ENCODE measurements at places on chromosomes 12 and 14.

DNA sequence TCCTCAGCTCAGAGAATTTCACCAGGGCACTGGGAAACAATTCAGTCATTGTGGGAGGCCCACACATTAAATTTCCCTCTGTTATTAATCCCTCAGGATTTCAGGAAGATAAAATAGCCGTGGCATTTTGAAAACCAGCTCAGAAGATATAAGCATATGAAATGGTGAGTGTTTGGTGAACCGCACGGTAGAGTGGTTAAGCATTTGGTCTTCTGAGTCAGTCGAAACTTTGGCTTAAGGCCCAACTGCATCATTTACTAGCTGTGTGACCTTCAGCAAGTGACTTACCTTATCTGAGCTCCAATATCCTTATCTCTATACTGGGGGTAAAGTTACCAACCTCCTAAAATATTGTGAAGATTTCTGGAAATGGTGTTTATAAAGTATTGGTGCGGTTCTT is 5.2 kb upstream of the VRK1 start:
- no peak for DNase-seq

GRCh38 chr14:103521951-103522563 is 573 bp downstream of the CKB start:
- DNase-seq: no peak

- no peak for DNase-seq
Measured at GRCh38 chr14:63501429-63501828, 41.7 kb downstream of the PPP2R5E start.

- DNase-seq: no peak
Measured at GRCh38 chr12:11624116-11624515, 25.4 kb upstream of the ETV6 start.

GRCh38 chr14:23399591-23399990 is 8.5 kb downstream of the MYH6 start:
- DNase-seq: no peak

DNA sequence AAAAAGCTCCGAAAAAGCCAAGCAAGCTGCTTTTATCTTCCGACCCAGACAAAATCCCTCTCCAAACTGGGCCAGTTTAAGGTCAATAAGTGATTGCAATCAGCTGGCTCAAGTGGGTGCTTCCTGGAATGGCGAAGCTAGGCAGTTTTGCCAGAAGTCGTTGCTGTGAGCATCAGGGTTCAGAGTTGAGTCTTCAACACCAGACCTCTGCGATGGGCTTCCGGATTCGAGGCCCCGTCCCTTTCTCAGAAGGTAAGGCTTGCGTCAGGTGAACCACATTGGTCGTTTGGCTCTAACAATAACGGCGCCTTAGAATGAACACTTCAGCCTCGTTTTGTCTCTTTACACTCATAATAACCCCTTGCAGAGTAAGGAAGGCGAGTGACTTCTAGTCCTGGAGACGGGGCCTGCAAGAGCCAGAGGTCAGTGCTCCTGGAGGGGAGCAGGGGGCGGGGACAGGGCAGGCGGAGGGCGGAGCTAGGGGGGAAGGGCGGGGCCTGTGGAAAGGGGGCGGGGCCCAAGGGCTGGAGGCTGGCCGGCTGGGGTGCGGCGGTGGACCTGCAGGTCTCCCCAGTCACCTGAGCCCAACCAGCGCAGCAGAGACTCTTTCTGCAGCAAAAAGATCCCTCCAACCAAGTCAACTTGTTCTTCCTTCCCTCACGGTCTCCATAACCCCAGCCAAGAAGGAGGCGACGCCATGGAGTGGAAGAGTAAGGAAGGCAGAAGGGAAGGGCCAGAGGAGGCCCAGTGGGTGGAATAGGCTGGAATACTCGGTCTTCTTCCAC is 34.0 kb upstream of the NFYB start:
- DNase-seq: no peak

GRCh38 chr12:53623548-53624385 is 2.4 kb downstream of the ATF7 start:
- no peak for DNase-seq

GRCh38 chr14:71592361-71592760 is 339.9 kb upstream of the RGS6 start:
- DNase-seq: no peak

GRCh38 chr12:102964872-102965271 is 7.4 kb downstream of the ASCL1 start:
- DNase-seq: no peak

DNA sequence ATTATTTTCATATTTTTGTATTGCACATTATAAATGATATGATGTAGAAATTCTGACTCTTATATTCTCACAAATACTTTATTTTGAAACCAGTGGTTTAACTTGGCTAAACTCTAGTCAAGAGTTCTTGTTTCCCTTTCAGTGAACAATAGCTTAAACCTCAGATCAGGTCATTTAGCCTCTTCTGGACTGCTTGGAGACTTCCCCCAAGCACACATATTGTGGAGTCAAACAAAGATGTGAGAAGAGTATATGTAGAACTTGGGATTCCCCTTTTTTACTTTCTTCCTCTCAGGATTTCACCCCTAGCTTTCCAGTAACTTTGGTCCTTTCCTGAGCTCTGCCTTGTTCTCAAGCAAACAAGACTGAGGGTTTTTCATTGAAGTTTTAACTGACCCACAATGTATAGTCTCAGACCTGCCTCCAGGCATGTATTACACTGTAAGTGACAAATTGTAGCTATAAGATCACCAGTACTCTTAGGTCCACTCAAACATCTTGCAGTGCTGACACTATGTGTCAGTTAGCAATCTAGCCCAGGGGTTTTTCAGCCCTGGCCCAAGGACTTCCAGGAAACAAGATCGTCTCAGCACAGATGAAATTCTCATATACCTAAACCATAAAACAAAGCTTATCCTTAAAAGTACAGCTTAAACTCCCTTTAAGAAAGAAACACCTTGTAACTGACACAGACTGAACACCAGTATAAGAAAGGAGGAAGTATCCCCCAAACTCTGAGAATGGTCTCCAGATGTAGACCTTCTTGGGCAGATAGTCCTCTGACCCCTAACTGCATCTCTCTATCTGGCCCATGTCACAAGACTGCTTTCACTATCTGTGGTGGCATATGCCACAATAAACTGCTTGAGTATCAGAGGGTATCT is 98.6 kb downstream of the SLC6A15 start:
- no peak for DNase-seq

DNA sequence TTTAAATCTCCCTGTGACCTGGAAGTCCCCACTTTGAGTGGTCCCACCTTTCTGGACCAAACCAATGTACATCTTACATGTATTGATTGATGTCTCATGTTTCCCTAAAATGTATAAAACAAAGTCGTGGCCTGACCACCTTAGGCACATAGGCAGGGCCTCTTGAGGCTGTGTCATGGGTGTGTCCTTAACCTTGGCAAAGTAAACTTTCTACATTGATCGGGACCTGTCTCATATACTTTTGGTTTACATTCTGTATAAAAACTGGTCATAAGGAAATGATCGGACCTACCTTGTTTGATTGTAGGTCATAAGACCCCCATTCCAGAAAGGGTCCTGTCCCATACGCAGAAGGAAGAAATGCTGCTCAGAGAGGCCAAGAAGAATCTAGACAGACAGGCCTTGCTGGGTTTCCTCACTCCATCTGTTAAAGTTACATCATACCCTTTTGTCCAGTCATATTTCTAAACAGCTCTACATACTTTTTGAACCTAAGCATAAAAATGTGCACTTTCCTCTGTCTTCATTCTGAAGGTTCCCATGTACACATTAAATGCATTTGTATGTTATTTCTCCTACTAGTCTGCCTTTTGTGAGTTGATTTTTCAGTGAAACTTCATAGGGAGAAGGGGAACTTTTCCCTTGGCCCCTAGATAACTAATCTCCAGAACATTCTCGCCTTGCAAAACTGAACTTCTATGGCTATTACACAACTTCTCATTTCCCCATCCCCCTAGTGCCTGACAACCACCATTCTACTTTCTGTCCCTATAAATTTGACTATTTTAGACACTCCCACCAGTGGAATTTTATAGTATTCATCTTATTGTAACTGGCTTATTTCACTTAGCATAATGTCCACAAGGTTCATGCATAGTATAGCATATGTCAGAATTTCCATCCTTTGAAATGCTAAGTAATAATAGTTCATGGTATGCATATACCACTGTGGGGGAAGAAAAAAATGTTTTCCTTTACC is 30.2 kb upstream of the CPM start:
- DNase-seq: no peak

- no peak for DNase-seq
Measured at GRCh38 chr12:122593910-122594309, 66.9 kb downstream of the KNTC1 start.

Data from head of caudate nucleus (tissue), 42 donors.